H1 (cell line): ENCODE measurements at places on chromosomes 11 and 22. TPM values are rescaled to one million over a fixed set of nuclear protein-coding genes. Genes with fewer than 3 reads are reported as not detected.

PRAME gene
- 0.15 and 0.36 TPM in 2 replicates for polyA plus RNA-seq

CDK2AP2 gene
- polyA plus RNA-seq, result 65.1 and 89.6 TPM in 2 replicates

MS4A15 gene
- 0.15 and 0.41 TPM in 2 replicates for polyA plus RNA-seq

BBOX1 gene
- not detected in 2 replicates for polyA plus RNA-seq

PDE2A gene
- polyA plus RNA-seq, result 7.1 and 10.0 TPM in 2 replicates

PARVA gene
- 2.6 and 3.1 TPM in 2 replicates for polyA plus RNA-seq

PKDREJ gene
- polyA plus RNA-seq, result 0.02 TPM in 2 replicates

PHF21B gene
- polyA plus RNA-seq, result 19.3 and 24.7 TPM in 2 replicates

PIH1D2 gene
- polyA plus RNA-seq, result 0.53 TPM in 2 replicates

KDM4E gene
- not detected in 2 replicates for polyA plus RNA-seq

CRACR2B gene
- 18.2 and 34.9 TPM in 2 replicates for polyA plus RNA-seq

CD248 gene
- 2.7 and 4.6 TPM in 2 replicates for polyA plus RNA-seq

C11orf86 gene
- 0.97 and 1.6 TPM in 2 replicates for polyA plus RNA-seq

TOB2 gene
- 27.0 and 37.5 TPM in 2 replicates for polyA plus RNA-seq

CNGA4 gene
- 0.29 and 0.74 TPM in 2 replicates for polyA plus RNA-seq

KRTAP5-10 gene
- 0.11 and 0.12 TPM in 2 replicates for polyA plus RNA-seq

CHRM1 gene
- polyA plus RNA-seq, result 0.05 and 0.08 TPM in 2 replicates

SCO2 gene
- 2.0 and 2.5 TPM in 2 replicates for polyA plus RNA-seq

USH1C gene
- polyA plus RNA-seq, result 1.6 and 2.3 TPM in 2 replicates

PANX2 gene
- polyA plus RNA-seq, result 3.5 and 6.0 TPM in 2 replicates

TMEM151A gene
- polyA plus RNA-seq, result 3.2 and 4.5 TPM in 2 replicates

PLAAT2 gene
- polyA plus RNA-seq, result 0.39 and 0.42 TPM in 2 replicates

KCNK4 gene
- polyA plus RNA-seq, result not detected in 2 replicates

GVQW3 gene
- polyA plus RNA-seq, result 5.5 and 5.9 TPM in 2 replicates

PRR14L gene
- polyA plus RNA-seq, result 25.5 and 26.5 TPM in 2 replicates

FOLR1 gene
- 1.3 and 1.9 TPM in 2 replicates for polyA plus RNA-seq

OR8H1 gene
- not detected in 2 replicates for polyA plus RNA-seq

MMP1 gene
- polyA plus RNA-seq, result not detected in 2 replicates

RIMBP3B gene
- polyA plus RNA-seq, result 0.02 TPM in 1 of 2 replicates, not detected in the other
